ENCODE measurements at places on chromosomes 5 and 9.
A peak's percentile ranks its signal among the peaks of the same experiment; 100 is the strongest.

GRCh38 chr5:88503406-88503805 lies 234.8 kb upstream of the TMEM161B start:
- no peak for DNase-seq

GRCh38 chr9:117415358-117415914 lies 579 bp upstream of the ASTN2 start:
- DNase-seq, result no peak

DNA sequence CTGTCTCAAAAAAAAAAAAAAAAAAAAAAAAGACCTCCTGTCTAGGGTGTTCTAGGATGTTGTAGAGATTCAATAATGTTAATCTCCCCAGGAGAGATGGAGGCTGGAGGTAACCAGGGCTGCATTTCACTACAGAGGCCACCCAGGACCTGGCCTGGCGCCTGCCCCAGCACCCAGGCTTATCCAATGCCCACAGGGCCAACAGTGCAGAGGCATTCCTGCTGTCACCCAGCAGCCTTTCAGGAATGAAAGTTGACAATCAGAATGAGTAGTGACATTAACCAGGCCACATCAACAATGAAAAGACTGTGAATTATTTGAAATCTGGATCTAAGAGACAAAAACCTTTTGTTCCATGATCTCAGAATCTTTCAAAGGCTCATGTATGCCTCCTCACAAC lies 36.2 kb upstream of the GABRP start:
- DNase-seq, result no peak

DNA sequence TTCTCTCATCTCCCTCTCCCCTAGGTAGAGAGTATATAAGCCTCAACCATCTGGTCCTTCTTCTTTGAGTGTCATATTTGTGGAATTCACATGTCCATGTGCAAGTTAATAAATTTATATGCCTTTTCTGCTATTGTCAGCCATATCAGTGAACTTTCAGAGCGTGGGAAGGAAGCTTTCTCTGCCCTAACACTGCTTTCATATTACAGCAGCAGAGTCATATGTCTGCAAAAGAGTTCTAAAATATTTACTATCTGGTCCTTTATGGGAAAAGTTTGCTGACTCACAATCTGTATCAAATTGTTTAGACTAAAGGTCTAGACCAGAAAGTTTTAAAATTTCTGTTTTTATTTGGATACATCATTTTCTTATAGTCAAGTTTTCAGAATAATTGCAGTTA lies 669.0 kb downstream of the LRRC70 start:
- no peak for DNase-seq

GRCh38 chr5:65072850-65073249 lies 304.1 kb downstream of the CWC27 start:
- DNase-seq, result no peak

DNA sequence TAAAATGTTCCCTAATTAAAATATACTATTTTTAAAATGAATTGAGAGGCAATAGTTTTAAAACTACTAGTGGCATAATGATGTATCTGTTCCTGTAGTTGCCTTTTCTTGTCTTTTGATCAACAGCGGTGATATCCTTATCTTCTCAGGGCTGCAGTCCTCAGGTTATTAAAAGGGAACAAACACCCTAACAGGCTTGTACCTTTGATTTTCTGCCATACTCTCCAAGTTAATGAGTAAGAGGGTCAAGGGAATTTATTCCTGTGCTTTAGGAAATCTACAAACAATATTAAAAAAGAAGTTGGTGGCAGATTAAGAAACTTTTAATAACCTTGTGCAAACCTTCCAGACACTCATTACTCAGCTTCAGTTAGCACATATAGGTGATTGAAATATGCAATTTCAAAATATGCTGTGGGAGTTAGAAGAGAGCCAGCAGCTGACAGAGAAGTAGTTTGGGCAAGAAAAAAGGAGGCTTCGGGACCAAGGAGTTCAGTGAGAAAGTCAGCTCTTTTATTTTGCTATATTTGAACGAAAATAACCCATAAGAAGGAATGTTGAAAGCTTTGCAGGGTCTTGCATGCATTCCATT lies 81.0 kb upstream of the TLE4 start:
- DNase-seq, result no peak

GRCh38 chr5:56934325-56934724 lies 17.6 kb downstream of the MIER3 start:
- DNase-seq, result no peak

- peak; percentile 87 for DNase-seq
Measured at GRCh38 chr5:138068742-138069600, 14.9 kb upstream of the WNT8A start.

DNA sequence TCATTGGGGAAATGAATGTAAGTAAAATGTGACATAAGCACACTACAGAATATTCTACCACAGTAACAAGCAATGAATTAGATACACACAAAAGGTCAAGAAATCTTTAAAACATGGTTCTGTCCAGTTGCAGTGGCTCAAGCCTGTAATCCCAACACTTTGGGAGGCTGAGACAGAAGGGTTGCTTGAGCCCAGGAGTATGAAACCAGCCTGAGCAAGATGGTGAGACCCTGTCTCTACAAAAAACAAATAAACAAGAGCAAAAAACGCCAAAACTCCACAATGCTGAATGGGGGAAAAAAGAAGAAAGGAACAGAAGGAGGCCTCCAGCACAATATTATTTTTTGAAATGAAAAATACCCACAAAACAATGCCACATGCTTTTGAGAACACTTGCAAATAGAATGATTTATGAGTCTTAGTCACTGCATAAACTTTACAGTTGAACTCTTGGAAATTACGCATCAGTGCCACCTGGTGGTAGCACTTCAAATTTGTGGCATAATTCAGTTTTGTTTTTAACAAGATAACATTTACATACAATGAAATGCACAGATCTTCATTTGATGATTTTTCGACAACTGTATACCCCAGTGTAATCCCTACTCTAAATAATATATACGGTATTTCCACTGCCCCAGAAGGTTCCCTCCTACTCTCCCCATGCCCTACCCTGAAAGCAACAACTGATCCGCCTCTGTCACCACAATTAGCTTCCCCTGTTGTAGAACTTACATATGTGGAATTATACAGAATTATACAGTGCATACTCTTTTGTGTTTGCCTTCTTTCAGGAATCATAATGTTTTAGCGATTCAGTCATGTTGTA lies 14.4 kb upstream of the SPINK4 start:
- DNase-seq, result peak; percentile 90

- DNase-seq, result peak; percentile 59
Measured at GRCh38 chr5:178839319-178839704, 20.4 kb upstream of the ZNF354B start.

GRCh38 chr9:128343855-128344254 lies 3.5 kb downstream of the SLC27A4 start:
- no peak for DNase-seq

GRCh38 chr5:24110004-24110615 lies 534.7 kb downstream of the CDH10 start:
- DNase-seq, result peak; percentile 41

- peak; percentile 40 for DNase-seq
Measured at GRCh38 chr9:117034866-117035265, 347.8 kb downstream of the TRIM32 start.

- no peak for DNase-seq
Measured at GRCh38 chr5:151450605-151451004, 3.2 kb downstream of the SLC36A1 start.

DNA sequence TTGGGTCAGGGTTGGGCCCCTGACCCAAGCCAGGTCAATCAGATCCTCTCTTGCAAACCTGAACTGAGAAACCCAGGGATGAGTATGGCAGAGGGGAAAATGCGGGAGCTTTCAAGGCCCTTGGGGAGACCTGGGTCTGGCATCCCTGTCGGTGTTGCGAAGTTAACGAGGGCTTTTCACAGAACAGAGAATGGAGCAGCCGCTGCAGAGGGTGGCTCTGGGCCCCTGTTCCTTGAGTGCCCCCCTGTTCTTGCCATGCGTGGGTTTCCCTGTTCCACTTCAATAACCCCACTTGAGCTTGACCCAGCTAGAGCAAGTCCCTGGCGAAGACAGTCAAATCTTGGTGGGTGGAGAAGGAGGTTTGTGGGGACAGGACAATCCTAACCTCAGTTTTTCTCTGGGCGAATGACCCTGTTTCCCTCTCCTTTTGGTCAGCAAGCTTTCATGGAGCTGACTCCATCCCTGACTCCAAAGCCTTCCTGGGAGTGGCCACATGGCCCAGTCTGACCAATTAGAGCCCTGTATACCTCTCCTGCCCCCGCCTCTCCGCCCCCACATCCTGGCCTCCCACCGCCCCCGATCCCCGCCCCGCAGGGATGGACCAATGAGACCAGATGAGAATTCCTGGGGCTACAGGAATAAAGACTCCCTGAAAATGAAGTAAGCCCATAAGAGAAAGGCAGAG lies 2.9 kb upstream of the VDAC1 start:
- DNase-seq, result no peak

DNA sequence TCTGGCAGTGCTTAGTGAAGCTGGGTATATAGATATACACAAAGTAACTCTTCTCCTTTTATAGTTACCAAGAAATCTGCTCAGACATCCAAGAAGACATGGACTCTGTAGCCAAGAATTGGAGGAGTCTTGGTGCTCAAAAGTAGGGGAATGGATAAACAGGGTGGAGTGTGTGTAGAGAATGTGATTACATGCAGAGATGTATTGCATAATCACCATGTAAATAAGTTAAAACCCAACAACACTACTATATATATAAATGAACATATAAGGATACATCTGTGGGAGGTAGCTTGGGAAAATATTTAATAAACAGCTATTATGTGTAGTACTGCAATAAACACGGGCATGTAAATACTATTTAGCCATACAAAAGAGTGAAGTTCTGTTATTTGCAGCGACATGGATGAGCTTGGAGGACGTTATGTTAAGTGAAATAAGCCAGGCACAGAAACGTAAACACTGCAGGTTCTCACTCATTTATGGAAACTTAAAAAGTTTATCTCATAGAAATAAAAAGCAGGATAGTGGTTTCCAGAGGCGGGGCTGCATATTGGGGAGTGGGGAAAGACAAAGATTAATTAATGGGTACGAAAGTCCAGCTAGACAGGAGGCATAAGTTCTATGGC lies 207.5 kb downstream of the TENT4A start:
- DNase-seq, result no peak

GRCh38 chr9:95074632-95075031 lies 242.9 kb downstream of the FANCC start:
- DNase-seq, result no peak

DNA sequence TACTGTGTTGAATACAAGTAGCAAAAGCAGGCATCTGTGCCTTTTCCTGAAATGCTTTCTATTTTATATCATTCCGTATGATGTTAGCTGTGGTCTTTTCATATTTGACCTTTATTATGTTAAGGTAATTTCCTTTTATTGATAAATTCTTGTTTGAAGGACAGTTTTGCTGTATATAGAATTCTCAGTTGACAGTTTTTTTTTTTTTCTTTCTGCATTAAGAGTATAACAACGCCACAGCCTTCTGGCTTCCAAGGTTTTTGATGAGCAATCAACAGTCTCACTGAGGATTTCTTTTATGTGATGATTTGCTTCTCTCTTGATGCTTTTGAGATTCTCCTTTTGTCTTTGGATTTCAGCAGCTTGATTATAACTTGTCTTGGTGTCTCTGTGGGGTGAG lies 23.6 kb downstream of the ZNF483 start:
- DNase-seq, result no peak

DNA sequence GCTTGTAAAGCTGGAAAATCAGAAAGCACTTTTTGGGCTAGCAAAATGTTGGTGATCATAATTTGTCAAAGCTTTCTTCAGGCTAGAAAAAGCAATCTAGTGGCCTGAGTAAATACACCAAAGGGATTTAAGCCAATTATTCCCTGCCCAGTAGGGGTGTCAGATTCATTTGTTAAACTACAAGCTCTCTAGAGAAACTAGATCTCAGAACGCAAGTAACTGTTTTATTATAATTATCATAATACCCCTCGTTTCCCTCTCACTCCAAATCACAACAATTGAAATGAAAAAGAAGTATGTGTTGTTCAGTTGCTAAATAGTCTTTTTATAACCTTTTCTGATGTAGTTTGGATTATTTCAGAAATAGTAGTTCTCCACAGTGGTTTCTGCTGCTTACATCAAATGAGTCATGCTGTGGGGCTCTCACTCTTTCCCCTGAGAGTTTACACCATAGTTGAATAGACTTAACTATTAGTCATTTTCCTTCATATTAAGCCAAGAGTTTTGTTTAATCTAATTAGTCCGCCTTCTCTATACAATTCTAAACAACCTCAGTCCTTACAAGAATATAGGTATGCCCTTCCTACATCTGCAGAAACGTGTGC lies 918.6 kb upstream of the DMAC1 start:
- DNase-seq, result peak; percentile 13

GRCh38 chr5:114055318-114056184 lies 306.3 kb upstream of the KCNN2 start:
- peak; percentile 1 for DNase-seq

DNA sequence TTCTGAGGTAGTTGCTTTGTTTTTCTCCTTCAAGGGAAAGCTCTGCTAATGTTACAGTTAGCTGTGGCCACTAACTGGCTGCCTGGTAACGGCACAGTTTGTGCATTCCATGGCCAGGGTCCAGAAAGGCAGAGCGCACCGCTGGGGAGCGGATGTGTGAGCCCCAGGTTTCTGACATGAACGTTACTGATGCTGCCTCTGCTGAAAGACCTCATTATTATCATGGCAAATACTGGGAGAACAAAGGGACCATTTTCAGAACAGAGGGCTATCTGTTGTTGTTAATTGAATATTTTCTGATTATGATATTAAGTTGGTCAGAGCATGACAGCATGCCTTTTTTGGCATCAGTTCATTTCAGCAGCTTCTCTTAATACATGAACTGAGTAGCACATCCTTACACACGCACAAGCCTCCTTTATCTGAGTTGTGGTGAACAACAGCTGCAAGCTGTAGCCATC lies 134.1 kb downstream of the NUDT12 start:
- DNase-seq, result peak; percentile 36

DNA sequence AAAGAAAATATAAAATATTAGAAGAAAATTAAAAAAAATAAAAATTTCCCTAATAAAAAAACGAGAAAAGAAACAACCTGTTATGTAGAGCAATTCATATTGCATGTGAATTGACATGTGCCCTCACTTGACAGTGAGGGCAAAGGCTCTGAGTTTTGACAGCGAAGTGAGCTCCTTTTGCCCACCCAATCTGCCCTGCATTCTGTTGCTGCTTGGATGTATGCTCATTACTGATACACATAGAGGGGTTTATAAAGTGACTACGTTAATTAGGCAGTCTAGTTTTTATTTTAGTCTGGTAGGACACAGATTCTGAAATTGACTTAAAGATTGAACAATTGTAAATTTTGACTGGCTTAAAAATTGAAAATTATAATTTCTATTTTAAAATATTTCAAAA lies 949.4 kb downstream of the TLE4 start:
- no peak for DNase-seq

- no peak for DNase-seq
Measured at GRCh38 chr5:60332244-60333004, 367.5 kb downstream of the DEPDC1B start.

- DNase-seq, result no peak
Measured at GRCh38 chr9:123113185-123113584, 79.7 kb downstream of the GPR21 start.

Data from hematopoietic multipotent progenitor cell treated with erythropoietin and hydrocortisone succinate and interleukin-3 and kit ligand, for 4 days (in vitro differentiated cells).